Ammon's horn (tissue), 1 donor: ENCODE measurements at places on chromosomes 11 and 22.

DNA sequence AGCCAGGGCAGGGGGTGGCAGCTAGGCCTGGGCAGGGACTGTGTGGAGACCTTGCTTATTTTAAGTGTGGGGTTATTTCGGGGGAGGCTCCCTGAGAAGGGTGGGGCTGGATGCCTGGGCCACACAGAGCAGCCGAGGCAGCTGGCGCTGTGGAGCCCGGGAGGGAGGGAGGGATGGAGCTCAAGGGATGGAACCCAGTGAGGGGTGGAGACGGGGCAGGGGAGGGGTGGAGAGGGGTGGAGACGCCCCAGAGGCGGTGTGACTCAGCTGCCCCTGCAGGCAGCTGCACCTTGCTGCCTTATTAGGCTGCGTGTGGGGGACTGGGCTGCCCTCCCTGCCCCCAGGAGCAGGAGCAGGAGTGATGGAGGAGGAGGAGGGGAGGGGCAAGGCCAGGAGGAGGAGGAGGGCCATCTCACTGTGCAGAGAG, 9.8 kb upstream of the TSSC4 start:
- no peak for DNase-seq

DNA sequence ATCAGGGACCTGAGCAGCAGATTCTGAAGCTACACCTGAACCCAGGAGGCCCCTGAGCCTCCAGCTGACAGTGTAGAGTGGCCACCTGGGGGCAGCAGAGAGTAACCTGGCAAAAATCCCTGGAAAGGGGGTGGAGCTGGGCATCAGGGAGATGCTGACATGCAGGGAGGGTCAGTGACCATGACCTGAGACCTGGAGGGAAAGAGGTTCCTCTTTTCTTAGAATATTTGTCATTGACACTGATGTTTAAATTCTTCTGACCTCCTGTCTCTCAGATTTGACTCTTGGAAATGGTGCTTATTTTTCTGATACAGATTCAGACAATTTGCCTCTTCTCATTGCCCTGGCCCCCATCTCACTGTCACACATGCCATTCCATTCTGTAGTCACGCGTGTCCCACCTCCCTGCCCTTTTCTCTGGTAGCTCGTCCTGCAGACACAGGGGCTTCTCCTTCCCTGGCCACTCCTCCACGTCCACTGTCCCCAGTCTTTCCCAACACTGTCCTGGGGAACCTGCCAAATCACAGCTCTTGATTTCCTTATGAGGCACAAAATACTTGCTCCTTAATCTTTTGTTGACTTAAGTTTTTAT, 117.2 kb upstream of the IGLL5 start:
- DNase-seq: no peak

- no peak for DNase-seq
These were observed 237.4 kb downstream of the TMEM135 start for GRCh38 chr11:87275176-87275575.

- no peak for DNase-seq
These were observed 387.9 kb downstream of the MN1 start for GRCh38 chr22:27413702-27414101.

DNA sequence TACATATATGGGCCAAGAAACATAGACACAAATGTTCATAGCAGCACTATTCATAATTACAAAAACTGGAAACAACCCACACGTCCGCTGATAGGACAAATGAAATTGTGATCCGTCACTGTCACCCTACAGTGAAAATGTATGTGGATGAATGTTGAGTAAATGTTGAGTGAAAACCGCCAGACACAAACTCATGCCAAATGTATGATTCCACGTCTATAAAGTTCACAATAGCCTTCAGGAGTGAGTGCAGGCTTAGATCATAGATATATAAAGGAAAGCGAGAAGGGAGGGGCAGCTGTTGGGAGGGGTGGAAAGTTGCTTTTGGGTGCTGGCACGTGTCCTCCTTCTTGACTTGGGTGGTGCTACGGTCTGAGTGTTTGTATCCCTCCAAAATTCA, 33.6 kb downstream of the DBX1 start:
- DNase-seq: no peak

DNA sequence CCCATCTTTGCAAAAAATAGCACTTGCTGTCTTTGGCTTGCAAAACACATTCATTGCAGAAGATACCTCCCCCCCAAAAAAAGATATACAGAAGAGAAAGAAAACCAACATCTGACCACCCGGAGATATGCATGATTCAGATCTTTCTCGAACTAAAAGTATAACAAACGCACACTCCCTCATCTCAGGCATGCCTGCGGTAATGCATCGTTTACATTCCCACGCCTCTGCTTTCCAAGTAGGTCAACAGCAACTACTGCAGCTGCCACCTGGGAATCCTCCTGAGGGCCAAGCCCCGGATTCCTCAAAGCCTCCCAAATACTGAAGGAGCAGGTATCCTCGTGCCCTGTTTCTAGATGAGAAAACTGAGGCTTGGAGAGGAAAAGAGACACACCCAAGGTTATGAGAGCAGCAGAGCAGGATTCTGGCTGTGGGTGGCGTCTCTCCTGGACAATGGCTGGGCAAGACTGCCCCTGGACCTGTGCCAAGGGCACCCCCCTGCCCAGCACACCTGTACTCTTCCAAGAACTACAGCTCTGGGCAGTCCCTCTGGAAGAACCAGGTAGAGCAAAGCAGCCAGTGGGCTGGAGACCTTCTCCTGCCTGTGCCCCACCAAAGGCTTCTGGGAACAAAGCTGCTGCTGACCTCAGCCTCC, 38.1 kb downstream of the NUP50 start:
- DNase-seq: no peak

- DNase-seq: peak; percentile 73
These were observed 11.8 kb downstream of the TUB start for GRCh38 chr11:8092587-8093424.

DNA sequence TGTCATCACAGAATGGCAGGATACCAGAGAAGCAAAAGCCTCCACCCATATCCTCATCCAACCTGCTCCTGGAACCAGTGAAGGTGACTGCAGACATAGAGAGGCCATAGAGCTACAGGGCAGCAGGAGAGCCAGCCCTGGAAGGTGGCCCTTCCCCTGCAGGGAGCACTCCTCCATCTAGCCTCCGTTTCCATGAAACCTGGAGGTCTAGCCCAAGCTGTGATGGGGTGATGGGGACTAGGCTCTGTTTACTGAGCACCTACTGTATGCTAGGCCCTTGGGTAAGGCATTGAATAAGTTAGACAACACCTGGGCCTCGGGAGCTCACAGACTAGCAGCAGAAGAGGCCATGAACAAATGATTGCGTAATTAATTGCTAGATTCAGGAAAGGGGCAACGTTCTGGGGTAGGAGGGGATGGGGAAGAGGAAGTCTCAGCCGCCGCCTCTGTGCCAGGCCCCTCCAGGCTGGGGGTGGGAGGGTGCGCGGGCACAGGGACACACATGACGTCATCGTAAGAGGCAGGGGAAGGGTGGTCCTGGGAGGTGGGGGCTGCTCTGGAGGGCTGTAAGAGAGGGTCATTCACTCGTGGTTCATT, 784 bp upstream of the SYNGR1 start:
- DNase-seq: peak; percentile 78

- no peak for DNase-seq
These were observed 2.4 kb upstream of the THRSP start for GRCh38 chr11:78061088-78061920.

DNA sequence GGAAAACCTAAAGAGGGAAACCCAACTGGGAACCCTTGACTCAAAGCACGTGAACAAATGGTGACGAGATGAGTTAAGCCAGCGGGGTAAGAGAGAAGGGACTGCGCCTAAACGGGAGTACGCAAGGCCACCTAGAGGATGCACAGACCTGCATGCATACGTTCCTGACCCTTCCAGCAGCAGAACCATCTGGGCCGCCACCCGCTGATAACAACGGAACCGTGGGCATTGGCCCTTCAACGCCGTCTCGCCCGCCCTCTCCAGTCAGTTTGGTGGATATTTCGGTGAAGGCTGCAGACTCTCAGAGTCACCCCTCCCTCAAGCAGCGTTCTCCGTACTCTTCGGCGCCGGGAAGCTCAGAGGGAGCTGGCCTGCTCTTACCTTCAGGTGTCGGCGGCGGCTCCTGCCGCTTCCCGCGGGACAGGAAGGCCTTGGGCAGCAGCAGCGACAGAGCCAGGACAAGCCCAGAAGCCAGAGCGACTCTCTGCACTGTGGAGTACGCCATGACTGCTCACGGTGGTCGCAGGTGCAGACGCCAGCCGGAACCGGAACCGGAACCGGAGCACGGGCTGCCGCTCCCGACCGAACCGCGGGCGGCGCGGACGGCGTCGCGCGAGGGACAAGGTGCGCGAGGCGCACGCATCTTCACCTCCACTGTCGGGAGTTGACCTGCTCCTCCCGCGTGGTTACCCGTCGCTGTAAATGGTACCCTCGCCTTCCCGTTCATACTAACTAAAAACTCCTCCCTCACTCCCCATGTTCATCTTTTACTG, at the start of gene RIC3:
TSS of gene RIC3 (minus strand) at position 541 of the 773 bp plus-strand sequence. CDS start at position 505, 36 bp downstream.
- peak; percentile 73 for DNase-seq

- DNase-seq: no peak
These were observed 6.1 kb downstream of the SLC25A1 start for GRCh38 chr22:19172213-19173046.

- no peak for DNase-seq
These were observed 404.6 kb upstream of the CNTN5 start for GRCh38 chr11:98616098-98616655.

DNA sequence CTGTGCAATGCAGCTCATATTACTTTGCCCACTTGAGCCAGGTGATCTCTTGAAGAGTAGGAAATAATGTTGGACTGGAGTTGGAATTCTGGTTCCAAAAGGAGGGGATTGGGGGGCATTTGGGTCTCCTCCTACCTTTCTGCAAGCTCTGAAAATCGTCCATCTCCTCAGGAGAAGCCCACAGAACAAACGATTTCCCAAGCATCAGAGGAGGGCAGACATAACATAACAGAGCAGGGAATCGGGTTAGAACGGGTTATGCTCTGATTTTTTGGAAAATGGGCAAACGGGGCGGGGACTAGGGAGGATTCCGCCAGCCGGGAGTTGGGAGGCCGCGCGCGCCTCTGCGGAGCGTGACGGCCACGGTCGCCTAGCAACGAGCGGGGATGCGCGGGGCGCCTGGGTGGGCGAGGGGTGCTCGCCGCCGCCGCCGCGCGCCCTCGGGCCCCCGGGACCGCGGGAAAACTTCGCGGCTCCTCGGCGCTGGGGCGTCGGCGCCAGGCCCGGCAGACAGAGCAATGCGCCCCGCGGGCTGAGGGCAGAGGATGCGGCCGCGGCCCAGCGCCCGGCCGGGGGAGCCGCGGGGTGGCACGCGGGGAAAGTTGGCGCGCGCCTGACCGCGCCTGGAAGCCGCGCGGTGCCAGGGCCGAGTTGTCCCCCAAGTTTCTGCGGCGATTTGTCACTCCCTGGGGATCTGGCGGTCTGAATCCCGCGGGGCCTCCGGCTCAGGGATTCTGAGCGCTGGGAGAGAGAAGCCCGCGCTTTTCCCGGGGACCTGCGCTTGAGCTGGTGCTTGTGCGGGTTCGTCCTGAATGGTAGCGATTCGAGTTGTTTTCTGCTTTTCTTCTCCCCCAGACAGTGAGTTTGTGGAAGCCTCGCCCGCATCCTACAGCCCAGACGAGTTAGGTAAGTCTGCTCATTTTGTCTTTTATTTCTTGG, 27.8 kb upstream of the AMOTL1 start:
- DNase-seq: peak; percentile 57
